ENCODE measurements at places on chromosomes 2 and 18.

- DNase-seq = no peak
Observed at GRCh38 chr2:121362774-121363173, 77.8 kb upstream of the TFCP2L1 start.

GRCh38 chr2:33420726-33421125, 55.7 kb upstream of the RASGRP3 start:
- DNase-seq = no peak

GRCh38 chr2:6639929-6640620, 225.6 kb downstream of the CMPK2 start:
- no peak for DNase-seq

DNA sequence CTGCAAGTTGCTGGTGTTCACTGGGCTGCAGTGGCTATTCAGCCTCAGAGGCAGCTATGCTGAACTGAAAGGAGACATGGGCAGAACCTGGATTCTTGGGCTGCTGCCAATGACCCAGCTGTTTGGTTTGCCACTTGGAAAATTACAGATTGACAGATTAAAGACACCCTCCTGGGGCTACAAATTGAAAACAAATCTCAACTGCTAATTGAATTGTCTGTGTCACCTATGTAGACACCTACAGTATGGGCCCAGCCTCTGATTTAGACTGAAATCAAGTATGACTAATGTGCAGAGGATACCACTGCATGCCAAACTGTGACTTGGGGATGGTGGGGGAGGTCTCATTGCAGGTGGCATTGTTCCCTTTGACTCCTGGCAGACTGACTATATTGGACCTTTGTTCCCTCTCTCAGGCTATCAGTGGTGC, 42.8 kb downstream of the ITSN2 start:
- no peak for DNase-seq

GRCh38 chr2:177038787-177039484, 173.7 kb upstream of the HNRNPA3 start:
- DNase-seq = no peak

DNA sequence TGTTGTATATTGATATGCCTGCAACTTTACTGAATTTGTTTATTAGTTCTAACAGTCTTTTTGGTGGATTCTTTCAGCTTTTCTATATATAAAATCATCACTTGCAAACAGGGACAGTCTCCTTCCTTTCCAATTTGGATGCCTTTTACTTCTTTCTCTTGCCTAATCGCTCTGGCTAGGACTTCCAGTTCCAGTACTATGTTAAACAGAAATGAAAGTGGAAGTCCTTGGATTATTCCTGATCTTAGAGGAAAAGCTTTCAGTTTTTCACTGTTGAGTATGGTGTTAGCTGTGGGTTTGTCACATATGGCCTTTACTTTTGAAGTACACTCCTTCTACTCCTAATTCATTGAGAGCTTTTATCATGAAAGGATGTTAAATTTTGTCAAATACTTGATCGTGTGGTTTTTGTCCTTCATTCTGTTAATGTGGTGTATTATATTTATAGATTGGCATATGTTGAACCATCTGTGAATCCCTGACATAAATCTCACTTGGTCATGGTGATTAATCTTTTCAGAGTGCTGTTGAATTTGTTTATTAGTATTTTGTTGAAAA, 52.9 kb downstream of the REL start:
- no peak for DNase-seq

DNA sequence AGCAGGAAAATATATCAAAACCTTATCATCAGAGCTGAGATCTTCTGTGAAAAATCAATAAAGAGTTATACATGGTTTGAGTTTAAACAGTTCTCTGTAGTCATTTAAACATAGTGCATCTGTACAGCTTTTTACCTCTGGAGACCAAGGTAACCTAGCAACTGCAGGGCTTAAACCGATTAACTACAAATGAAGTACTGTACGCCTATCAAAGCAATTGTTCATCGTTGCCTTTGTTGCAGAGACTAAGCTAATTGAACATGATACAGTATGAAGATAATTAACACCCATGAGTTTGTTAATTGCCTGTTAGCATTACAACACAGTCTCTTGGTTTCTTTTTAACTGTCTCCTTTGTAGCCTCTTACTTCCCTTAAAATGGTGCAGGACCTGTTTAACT, 147.9 kb downstream of the LNPK start:
- no peak for DNase-seq

- no peak for DNase-seq
Observed at GRCh38 chr2:239222312-239222660, 178.5 kb downstream of the HDAC4 start.

GRCh38 chr2:71932037-71932779, 215.5 kb downstream of the CYP26B1 start:
- no peak for DNase-seq

DNA sequence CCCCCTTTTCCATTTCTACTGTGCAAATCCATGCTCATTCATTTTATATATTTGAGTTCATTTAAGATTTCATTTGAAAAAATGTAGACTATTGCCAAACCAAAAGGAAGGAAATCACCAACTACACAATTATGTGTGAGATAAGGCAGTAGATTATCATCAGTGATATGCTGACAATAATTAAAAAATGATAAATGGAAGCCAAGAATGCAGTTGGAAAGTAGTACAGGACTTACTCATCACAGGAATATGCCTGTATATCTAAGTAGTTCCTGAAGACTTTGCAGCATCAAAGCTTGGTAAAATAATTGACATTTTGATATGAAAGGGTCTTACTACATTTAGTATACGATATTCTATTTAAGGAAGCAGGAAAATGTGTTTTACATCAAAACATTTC, 166.1 kb upstream of the OTX1 start:
- no peak for DNase-seq

GRCh38 chr2:208872591-208872990, 466.0 kb downstream of the PTH2R start:
- DNase-seq = no peak

DNA sequence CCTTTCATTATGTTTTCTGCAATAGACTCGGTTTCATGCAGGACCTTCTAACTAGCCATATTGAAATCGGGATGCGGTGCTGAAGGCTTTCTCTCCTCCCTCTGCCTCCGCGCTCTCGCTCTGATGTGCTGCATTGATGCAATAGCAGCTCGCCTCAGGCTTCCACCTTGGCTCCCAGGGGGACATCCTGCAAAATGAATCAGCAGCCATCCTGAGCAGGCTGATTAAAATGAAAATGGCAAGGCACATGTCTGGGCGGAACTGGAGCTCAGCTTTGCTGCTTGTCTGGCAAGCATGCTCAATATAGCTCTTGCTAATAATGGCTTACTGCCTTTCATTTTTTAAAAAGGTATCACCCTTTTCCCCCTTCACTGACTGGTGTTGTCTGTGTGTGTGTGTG, 806 bp upstream of the MYT1L start:
- DNase-seq = no peak
